ENCODE measurements at places on chromosomes 3 and 15.

DNA sequence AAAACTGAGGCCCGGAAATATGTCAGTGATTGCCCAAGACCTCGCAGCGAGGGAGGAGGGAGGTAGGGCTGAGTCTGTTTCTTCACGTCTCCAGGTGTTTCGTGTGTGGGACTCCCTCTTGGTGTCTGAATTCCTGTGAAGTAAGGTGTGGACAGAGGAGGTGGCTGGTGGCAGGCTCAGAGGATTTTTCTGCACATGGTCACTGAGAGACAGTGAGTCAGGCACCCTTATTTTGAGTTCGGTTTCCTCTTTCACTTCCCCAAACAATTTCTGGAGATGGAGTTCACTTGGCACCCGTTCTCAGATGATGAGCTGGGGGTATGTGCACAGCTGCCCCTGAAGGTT, 46.3 kb upstream of the VPS8 start:
- DNase-seq, result no peak

DNA sequence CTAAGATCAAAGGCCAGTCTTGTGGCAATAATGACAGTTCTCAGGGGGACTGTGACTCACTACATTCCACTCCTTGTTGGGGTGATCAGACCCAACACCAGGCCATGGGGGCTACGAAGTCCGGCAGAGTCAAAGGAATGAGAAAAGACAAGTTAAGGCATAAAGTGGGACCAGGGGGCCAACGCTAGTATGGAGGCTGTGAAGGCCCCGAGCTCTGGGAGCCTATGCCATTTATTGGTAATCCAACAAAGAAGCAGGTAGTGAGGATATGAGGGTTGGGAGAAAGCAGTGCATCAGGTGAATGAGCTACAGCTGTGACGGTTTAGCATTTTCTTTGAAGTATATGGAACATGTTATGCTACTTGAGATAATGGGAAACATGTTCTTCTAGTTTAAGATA, 104.4 kb upstream of the C2CD4B start:
- DNase-seq, result no peak

- DNase-seq, result no peak
These were observed 3.1 kb downstream of the TIPARP start for GRCh38 chr3:156677536-156677935.

GRCh38 chr3:34008191-34008590, 209.8 kb downstream of the PDCD6IP start:
- no peak for DNase-seq

GRCh38 chr15:68962465-68962864, 32.1 kb downstream of the SPESP1 start:
- no peak for DNase-seq

Data from head of caudate nucleus (tissue), 42 donors.